Head of caudate nucleus (tissue), 42 donors: ENCODE measurements at places on chromosomes 2 and 18.

DNA sequence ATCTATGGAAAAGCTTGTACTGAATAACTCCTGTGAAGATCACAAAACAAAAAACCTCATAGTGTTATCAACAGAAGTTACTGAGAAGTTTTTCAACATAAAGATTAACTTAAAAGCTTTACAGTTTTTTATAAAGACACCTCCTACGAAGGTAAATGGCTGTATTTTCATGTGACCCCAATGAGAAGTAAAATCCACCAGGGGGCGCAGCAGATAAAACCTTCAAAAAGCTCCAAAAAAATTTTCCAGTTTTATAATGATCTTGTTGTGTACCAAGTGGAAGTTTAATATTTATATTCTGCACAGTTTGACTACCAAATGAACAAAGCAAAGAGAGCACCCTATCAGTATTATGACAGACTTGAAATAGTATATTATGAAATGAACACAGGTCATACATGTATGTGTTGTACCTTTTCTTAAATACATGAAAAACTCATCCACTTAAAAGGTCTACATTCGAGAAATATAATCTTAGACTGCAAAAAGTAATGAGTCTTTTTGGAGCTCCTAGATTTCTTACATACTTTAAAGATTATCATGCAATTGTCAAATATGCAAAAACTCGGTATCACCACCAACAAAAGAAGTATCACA is 38.5 kb downstream of the PNO1 start:
- peak; percentile 50 for DNase-seq

DNA sequence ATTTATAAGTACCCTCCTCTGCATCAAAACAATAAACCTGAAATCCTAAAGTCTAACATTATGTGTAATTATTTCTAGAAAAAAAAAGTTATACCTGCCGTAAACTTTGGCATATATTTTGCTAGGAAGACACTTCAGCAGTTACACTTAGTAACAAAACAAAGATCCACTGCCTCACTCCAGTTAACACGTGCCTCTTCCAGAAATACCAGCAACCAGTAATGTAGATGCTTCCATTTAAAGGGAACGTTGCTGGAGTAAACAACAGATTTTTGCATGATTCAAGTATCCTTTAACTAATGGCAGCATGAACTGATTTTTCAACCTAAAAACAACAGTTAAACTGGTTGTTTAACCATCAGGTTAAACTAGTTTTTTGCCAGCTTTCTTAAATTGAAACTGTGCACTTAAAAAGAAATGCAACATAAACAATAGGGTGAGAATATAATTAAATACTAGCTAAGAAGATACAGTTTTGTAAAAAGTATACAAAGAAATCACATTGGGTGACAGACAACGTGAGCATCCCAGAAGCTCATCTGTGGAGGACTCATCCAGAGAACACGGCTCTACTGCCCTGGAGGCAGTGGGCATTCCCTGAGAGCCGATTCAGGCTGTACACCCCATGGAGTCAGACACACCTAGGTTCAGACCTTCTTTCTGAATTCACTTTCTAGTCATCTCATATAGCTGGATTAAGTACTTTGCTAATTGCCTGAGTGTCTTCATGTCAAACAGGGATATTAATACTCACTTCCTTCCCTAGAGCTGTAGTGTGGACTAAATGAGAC is 22.3 kb downstream of the MGAT4A start:
- no peak for DNase-seq

DNA sequence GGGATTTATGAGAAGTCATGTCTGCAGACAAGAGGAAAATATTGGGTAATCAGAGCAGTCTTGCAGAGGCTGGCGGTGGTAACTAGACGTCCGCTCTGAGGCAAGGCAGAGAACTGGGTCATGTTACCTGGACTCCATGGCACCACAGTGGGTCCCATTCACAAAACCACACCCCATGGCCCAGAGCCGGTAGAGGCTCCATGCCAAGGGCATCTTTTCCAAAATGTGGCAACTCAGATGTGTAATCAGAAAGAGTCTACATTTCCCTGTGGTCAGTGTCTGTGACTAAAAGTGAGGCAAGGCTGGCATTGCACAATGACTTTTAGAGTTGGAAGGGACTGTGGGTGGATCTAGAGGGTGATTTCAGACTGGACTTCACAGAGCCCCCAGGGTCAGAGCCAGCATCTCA is 113.1 kb downstream of the MREG start:
- DNase-seq = no peak

DNA sequence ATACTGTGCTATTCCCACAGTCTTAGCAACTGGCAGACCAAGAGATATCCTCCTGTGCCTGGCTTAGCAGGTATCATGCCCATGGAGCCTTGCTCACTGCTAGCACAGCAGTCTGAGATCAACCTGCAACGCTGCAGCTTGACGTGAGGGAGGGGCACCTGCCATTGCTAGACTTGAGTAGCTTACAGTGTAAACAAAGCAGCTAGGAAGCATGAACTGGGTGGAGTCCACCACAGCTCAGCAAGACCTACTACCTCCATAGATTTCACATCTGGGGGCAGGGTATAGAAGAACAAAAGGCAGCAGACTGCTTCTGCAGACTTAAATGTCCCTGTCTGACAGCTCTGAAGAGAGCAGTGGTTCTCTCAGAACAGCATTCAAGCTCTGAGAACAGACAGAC is 74.8 kb downstream of the AKAIN1 start:
- DNase-seq = no peak

DNA sequence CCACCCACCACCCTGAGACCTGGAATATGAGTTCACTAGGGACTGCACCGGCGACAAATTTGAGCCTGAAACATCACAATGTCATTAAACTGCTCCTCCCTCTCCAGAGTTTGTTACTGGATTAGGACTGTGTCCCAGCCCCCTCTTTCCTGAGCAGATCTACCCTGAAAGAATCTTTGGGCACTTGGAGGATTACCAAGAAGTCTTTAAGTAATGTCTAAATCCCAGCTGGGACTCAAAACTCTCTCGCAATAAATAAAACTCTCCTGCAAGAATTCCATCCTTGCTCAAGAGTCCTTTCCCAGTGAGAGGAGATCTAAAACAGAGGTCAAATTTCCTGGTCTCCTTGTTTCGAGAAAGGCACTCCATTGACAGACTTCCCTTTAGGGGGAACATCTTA is 20.9 kb downstream of the GKN2 start:
- no peak for DNase-seq

- DNase-seq = no peak
These were observed 164.3 kb upstream of the APCDD1 start for GRCh38 chr18:10289951-10290637.

DNA sequence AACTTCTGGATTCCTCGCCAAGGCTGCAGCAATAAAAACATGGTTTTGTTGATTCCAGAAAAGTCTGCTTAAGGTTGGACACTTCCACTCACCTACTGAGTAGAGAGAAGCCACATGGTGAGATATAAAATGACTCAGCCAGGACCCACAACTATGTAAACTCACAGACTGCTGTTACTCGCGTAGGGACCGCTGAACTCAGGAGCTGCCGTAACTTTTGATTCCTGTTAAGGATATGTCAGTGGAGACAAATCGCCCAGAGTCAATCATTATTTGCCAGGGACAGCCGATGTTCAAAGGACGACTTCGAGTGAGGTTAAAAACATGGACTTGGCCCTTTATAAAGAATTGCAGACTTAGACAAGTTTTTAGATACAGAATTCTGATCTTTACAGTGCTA is 25.6 kb downstream of the CYB5A start:
- no peak for DNase-seq

DNA sequence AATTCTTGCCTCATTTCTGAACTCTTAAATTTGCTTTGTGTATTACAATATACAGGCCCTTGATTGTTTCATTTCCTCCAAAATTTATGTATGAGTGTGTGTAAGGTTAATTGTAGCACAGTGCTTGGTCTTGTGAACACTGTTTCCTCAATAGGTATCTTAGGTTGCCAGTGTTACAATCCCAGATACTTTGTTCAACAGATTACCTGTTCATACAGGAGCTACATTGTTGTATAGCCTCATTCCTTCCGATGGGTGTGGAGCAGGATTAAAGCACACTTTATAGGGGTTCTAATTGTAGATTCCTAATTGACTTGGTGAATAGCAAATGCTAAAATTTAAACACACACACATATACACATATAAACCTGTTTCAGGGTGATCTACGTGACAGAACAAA is 10.7 kb downstream of the RBBP8 start:
- DNase-seq = no peak

- peak; percentile 2 for DNase-seq
These were observed 132.2 kb downstream of the SMAD7 start for GRCh38 chr18:48818329-48819254.

- DNase-seq = no peak
These were observed 18.5 kb downstream of the LDLRAD4 start for GRCh38 chr18:13237073-13237472.

DNA sequence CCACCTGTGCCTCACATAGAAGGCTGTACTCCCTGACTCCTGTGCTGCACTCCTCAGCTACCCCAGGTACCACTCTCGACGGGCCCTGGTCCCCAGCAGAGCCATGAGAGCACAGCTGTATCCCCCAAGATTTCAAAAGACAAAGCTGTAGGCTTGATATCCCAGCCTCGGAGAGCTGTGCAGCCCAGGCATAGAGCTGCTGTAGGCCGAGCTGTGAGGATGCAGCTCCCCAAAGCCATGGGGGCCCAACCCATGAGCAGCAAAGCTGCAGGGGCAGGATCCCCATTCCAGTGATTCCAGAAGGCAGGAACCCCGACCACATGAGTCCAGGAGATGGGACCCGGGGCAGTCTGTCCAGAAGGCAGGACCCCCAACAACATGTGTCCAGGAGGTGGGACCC is 123.8 kb upstream of the CBLN2 start:
- DNase-seq = no peak

- DNase-seq = no peak
These were observed 66.1 kb upstream of the DTNA start for GRCh38 chr18:34643989-34644388.

- DNase-seq = no peak
These were observed 2.8 kb upstream of the TUBA4B start for GRCh38 chr2:219250049-219250781.

GRCh38 chr18:9987931-9988330 is 74.1 kb downstream of the VAPA start:
- DNase-seq = no peak

DNA sequence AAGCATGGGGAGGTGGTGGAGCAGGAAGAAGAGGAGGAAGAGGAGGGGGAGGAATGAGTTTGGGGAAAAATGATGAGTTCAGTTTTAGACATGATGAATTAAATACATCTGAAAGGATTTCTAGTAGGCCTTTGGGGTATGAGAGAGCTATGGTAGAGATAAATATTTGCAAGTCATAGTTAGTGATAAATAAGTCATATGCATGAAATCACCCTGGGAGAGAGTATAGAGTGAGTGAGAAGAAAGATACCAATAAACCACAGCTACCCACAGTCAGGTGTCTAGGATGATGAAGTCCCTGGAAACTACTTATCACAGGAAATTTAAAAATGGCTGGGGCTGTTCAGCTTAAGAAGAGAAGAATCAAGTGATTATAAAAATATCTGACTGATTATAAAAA is 240.5 kb downstream of the RDH14 start:
- no peak for DNase-seq

DNA sequence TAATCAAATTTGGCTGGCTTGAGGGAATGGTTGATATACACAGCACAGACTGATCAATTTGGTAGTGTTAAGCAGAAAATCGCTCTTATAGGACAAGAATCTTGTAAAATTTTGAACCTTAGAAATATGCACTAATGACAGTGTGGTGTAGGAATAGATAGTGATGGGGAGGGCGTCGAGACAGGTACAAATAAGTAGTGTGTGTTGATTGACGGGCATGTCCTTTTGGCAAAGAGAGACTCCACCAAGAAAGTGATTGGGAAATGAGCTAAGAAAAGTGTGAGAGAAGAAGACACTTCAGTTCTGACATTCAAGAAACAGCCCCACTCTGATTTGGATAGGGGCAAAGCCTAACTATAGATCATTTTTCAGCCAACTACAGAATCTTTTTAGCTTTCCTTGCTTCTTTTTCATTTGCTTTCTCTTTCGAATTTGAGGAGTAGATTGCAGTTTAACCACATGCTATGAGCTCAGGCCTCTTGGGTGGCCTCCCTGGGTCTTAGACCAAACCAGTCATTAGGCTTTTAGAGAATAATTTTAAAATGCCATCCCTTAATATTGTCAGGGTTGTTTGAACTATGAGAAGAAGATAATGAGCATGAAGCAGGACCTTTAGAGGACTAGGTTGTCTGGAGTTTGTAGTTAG is 127.1 kb downstream of the CERS6 start:
- DNase-seq = no peak

GRCh38 chr2:31563273-31563839 is 17.4 kb downstream of the SRD5A2 start:
- DNase-seq = no peak

- DNase-seq = no peak
These were observed 125.5 kb downstream of the EN1 start for GRCh38 chr2:118721817-118722551.

DNA sequence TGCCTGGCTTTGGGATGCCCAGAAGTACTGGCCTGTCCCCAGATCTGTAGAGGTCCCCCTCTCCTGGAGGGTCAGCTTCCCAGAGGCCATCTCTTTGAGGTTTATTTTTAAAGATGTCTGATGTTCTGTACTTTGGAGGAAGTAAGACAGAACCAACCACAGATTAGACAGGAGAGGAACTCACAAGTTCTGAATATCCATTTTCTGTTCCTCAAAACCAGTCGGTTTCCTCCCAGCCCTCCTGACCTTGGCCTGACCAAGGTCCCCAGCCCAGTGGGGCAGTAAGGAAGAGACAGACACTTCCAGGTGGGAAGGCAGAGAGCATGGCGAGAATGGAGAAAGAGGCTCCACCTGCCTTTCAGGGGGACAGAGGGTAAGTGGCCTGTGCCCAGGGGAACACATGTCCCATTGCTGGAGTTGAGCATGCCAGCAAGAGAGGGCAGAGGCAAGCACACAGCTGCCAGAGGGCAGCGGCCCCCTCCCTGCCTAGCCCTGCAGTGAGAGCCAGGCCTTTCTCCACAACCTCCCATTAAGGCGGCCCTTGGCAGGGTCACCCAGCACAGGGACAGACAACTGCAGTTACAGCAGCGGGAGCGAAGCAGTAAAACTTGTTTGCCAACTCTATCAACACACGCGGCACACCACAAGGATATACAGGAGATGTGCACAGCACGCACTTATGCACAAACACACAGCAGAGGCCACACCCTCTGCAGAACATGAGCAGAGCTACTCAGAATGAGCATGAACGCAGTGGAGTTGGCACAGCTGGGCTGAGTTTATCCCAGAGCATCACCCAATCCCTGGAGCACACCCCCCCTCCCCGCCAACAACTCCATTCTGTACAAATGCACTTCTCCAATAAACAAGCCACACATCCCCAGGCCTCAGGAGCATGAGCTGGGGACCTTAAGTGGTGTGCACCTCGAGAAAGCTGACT is 18.5 kb upstream of the SEMA4C start:
- DNase-seq = peak; percentile 83

GRCh38 chr18:35822413-35822812 is 150.1 kb upstream of the RMP24 start:
- DNase-seq = no peak

DNA sequence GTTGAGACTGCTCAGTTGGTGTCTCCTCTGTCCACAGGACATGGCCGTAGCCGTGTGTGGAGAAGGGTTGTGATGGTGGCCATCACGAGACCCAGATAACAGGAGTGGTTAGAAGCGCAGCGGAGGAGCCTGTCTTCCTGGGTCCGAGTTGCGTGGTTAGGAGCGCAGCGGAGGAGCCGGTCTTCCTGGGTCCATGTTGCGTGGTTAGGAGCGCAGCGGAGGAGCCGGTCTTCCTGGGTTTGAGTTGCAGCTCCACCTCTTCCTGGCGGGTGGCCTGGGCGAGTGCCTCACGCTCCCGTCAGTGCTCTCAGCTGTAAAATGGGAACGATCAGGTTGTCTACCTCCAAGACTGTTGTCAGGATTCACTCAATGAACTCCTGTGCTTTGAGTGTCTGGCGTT is 176.2 kb downstream of the GBX2 start:
- no peak for DNase-seq
